ENCODE measurements at places on chromosomes 5 and 9.

DNA sequence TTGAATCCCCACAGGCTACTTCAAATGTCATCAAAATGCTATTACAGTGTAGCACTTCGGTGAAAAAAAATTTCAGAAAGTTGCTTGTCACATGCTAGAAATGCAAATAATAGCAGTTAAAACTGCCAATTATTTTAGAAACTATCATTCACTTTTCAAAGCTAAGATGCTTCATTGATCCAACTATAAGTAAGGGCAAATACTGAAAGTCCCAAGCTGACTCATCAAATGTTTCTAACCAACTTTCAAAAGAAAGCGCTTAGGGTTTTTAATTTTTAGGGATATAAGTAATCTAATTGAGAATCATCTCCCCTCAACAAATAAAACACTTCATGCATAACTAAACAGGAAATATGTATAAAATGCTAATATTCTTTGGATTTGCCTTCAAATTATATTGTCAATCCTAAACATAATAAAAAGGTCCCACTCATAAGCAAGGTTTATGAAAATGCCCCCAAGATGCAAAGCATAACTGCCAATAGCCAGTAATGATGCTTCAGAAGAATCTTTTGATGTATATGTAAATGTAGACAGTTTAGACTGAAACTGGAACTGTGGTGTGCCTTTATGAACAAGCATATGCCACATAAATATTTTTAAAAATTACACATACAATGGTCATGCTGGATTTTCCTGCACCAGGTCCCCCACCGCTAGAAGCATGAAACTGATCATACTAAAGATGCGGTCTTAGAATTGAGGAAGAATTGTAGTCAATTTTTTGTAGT, 12.2 kb downstream of the ACTL7A start:
- DNase-seq: no peak

- DNase-seq: no peak
Measured at GRCh38 chr5:91049800-91050199, 333.3 kb downstream of the ARRDC3 start.

DNA sequence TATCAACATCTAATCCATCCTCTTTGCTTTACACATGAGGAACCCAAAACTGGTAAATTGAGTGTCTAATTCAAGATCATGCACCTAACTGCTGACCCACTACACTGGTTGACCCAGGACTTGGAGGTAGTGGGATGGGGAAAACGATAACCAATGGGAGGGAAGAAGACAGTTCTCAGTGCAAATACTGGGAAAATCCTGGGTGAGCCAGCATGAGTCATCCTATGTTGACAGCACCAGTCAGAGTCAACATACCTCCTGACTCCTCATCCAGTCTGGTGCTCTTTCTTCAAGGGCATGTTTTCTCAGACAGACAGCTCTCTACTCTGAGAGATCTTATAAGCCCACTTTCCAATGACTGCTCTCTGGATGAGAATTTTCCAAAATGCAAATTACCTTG, 232.8 kb upstream of the PTGER4 start:
- no peak for DNase-seq

- DNase-seq: peak; percentile 98
Measured at GRCh38 chr9:35812025-35812602, at the start of gene SPAG8. TSS of gene SPAG8 (minus strand) at chr9:35812262. CDS start at chr9:35812147, 115 bp downstream.

DNA sequence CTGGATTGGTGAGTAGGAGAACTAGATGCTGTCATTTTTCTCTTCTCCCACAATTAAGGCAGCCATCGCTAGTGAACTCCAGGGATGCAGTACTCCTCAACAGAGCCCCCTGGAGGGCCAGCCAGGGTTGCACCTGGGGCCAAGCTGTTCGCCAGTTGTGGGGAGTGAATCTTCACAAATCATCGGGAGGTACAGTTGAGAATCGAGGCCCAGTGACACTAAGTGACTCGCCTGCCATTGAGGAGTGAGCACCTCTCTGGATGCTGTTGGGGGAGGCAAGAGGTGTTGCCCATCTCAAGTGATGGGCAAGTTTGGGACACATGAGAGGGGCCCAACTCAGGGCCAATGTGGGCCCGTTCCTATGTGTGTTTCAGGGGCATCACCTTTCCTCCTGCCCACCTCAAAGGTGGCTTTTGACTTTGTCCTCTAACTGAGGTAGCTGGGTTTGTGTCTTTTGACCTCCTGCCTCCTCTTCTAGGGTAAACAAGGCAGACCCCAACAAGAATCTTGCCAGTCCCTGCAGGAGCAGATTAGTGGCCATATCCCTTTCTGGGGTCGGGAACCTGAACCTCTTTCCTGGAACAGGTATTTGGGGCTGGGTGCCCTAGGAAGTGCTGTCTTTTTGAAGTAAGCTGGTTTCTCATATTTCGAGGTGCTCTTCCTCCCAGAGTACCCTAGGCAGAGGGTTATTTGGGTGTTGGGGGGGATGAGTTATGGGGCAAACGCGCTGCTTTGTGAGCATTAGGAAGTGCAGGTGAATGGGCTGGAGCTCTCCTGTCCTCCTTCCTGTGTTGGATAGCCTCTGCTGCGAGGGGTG, 181.2 kb downstream of the MACROH2A1 start:
- DNase-seq: no peak

DNA sequence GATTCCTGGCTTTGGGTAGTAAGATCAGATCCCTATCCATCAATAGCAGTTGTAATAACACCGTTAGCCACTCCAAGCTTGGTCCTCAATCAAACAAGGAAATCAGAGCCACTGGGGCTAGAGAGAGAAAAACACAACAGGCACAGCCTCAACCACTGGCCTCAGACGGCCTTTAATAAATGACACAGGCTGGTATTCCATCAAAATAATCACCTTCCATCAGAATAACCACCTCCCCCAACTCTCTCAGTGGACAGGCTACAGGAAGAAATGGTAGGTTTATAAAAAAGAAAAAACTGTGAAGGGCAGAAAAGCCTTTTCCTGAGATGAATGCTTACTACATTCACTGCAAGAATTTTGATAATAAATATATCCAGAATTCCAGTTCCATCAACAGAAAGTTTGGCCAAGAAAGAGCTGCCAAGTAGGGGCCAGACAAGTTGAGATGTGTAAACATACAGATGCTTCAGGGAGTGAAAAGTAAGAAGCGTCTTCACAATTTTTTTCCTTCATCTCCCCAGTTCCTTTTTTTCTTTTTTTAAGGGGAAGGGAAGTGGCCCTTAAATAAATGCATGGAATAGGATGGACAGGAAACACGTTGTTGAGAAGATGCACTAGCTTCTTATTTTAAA, 5.5 kb downstream of the FOXD1 start:
- no peak for DNase-seq
